CD4-positive, alpha-beta T cell (primary cell): ENCODE measurements at places on chromosomes 7 and 10.
A peak's percentile ranks its signal among the peaks of the same experiment; 100 is the strongest.

- DNase-seq = no peak
These were observed 58.0 kb downstream of the IPMK start for GRCh38 chr10:58209669-58210068.

- no peak for DNase-seq
These were observed 315.2 kb upstream of the ZNF32 start for GRCh38 chr10:43963793-43964425.

DNA sequence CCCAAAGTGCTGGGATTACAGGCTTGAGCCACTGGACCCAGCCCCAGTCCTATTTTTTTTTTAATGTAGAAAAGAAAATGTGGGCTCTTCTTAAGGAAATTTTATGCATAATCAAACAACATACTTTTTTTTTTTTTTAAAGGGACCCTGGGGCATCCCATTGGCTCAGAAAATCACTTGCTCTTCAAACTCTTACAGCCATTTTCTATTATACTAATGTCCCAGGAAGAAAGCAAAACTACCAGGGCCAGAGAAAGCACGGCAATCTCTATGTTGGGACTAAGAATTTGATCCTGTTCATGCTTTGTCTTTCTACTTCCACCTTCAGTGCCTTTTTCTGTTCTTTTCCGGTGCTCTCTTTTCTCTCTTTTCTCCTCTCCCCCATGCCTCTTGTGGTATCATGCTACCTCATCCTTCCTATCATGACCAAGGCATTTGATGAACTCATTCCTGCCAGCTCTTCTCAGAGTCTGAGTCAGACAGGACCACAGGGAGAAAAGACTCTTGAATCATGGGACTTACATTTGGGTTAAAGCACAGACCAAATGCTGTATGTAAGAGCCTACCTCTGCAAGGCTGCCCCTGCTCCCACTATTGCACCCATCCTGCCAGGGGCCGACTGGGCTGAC is 76.4 kb upstream of the CCNY start:
- DNase-seq = no peak

GRCh38 chr7:110573862-110574528 is 516.9 kb upstream of the LRRN3 start:
- no peak for DNase-seq

DNA sequence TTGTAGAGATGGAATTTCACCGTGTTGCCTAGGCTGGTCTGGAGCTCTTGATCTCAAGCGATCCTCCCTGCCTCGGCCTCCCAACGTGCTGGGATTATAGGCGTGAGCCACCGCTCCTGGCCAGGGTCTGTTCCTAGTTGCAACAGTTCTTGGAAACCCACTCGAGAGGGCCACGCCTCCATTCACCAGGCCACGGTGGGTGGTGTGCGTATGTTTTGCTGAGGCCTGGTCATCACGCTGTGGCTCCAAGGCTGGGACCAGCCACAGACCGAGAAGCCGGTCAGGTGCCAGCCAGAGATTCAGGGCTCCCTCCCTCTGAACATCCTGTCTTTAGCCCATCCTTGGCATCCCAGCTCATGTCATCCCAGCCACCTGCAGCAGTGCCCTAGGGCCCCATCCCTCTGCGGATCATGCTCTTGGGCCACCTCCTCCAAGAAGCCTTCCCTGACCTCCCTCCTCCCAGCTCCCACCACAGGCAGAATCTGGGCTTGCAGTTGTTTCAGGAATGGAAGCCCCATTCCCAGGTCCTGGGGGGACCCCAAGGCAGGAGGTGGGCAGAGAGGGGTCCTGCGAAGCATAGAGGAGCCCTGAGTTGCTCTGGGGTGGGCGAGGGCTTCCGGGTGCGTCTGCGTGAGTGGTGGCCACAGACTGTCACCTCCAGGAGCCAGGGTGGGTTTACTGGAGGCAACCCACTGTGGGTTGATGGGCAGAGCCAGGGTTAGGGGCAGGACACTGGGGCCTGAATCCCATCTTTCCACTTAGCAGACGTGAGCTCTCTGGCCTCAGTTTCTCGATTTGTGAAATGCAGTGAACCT is 5.2 kb downstream of the LAT2 start:
- DNase-seq = no peak

DNA sequence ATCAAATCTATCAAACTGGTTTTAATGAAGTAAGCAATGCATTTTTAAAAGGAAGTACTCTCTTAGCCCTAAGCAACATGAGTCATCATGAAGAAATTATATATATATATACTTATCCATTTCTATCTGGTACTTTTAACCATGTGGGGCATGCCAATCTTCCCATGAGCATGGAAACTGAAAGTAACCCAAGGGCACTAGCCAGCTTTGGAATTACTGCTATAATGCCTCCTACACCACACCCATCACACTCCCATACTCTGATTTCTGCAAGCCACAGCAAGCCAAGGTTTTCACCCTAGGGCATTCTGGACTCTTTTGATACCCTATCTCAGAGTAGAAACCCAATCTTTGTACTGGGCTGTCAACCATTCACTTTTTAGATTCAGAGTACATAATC is 204.6 kb downstream of the IMMP2L start:
- no peak for DNase-seq

- DNase-seq = no peak
These were observed 16.0 kb downstream of the NUDT5 start for GRCh38 chr10:12179606-12180170.

DNA sequence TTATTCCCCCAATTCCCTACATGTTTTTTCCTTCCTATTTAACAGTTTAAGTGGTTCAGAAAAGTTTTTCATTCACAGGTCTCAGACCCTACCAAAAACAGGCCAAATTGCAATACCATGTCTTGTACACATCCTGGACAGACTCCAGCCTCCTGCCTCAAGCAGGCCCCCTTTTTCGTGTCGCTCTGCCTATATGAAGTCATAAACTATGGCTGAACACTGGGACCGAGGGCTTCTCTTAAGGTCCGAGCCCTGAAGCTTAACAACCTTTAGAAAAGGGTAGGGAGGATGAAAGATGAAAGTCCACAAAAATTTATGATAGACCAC is 1.4 kb downstream of the FBXW4 start:
- DNase-seq = no peak

DNA sequence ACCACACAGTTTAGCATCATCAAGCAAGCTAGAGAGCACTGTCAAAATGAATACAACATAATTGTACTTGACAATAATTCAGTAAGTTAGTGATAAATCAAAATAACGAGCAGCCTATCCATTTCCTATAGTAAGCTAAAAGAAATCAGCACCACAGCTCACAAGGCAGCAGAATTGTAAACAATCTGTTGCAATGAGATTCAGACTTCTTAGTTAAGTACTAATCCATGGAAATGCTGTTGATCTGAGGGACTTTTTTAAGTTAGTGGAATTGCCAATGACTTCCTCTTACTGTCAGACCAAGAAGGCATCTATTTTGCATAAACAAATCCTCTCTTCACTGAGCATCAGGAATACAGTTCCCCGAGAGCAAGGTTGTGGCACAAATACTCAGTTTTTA is 136.6 kb upstream of the CCDC6 start:
- no peak for DNase-seq

DNA sequence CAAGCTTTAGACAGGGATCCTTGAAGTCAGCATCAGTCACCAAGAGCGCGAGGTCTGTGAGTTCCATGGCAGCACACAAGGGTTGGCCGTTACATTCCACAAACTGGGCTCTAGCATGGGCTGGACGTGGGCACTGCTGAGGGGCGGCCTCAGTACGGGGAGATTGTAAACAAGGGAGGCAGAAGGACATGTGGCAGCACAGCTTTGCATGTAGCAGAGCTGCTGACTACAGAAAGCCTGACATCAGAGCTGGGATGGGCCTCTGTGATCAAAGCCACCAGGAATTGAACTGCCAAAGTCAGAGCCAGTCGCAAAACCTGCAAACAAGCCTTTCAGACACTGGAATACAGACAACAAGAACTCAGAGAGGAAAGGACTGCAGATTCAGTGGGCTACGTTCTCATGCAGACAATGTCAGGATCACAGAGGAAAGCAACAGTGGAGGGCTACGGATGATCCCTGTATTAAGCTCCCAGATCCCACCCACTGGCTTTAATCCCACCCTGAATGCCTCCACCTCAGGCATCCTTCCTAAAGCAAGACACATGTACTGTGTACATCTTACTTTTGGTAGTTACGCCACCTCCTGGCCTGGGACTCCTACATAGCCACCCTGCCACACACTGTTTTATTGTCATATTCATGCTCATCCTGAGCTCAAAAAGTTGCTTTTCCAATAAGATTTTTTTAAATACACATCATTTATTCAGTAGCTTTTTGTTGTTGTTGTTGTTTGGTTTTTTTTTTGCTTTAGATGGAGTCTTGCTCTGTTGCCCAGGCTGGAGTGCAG is 291.1 kb upstream of the IMMP2L start:
- no peak for DNase-seq

DNA sequence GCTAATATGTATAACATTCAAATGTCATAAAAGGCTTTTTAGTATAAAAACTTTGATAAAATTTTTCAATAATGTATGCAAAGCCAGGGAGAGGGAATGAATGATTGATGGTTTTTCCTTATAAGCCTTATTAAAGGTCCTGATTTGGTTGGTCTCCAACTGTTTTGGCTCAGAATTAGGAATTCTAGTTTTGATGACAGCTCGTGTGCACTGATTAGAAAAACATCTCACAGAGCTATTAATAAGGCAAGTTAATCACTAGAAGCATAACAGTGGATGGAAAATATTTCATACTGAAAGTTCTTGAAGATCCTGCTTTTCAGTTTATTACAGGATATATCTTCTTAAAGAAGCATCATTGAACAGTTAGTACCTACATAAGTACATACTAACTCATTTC is 114.9 kb upstream of the NOBOX start:
- no peak for DNase-seq

DNA sequence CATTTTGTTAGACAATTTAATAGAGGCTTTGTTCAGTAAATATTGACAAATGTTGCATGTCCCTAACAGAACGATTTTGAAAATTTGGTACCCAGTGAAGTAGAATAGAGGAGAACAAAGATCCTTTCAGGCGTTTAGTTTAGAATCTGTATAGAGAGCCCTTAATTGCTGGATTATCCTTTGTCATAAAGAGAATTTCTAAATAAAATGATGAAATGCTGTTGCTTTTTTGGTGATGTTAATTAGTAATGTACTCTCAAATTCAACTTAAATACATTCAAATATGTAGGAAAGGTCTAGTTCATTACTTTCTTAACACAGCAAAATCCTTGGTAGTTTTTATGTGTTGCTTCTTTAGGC is 1.2 kb downstream of the LUC7L2 start:
- DNase-seq = no peak

DNA sequence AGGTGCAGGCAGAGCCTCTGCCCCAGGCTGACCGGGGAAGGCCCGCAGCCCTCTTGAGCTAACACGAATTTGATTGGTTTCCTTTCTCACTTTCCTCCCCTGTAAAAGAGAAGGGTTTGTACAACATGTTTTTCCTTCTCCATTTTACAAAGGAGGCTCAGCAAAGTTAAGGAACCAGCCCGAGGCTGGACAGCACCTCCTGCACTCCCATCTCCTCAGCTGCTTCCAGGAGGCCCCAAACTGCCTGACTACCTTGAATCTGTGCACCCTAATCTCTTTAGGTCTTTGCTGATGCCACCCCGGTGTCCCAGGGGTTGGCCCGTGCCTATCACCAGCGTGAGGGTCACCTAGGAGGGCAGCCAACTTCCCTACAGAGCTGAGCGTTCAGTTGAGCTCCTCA is 4.2 kb downstream of the ALKBH4 start:
- no peak for DNase-seq

- no peak for DNase-seq
These were observed 305.1 kb downstream of the PTPRN2 start for GRCh38 chr7:158282461-158283001.

- DNase-seq = peak; percentile 11
These were observed 31.5 kb downstream of the MBL2 start for GRCh38 chr10:52740913-52741675.

DNA sequence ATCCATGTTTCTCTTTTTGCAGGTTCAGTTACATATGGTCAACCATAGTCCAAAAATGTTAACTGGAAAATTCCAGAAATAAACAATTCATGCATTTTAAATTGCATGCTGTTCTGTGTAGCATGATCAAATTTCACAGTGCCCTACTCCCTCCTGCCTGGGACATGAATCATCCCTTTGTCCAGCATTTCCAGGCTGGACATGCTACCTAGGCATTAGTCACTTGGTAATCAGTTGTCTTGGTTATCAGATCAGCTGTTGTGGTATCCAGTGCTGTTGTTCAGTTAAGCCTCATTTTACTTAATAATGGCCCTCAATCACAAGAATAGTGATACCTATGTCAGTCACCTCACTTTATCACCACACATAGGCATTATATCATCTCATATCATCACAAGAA is 7.3 kb upstream of the PNLIP start:
- DNase-seq = no peak

DNA sequence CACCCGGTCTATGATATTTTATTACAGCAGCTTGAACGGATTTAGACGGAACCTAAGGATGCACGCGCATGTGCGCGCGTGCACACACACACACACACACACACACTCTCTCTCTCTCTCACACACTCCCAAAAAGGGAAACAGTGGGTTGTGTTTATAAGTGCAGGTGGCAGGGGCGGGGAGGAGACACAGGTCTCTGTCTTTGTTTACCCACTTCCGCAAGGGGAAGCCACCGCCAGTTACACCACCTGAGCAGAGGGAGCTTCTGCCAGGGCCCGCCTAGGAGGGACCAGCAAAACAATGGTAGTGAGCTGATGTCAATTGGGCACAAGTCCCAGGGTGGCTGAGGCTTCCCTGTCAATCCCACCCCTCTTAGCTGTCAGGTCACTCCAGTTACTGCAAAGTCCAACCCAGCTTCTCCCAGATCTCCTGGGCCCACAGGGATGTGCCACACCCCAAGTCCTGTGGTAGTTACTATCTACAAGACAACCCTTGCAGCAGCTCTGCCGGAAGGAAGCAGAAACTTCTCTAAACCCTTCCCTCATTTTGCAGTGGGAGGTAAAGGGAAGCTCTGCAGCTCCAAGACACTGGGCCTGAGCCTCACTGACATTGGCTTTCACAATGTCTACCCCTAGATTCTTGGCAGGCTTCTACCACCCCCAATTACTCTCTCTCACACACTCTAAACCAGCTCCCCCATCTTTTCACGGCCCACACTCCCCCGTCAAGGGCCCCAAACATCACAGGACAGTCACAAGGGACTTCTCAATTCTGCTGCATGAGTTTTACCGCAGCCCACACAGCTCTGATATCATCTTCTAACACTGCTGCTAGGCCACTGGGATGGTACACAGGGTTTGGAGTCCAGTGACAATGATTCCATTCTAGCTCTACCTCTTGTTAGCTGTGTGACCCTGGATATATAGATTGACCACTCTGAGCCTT is 17.6 kb downstream of the ANXA11 start:
- DNase-seq = peak; percentile 84

DNA sequence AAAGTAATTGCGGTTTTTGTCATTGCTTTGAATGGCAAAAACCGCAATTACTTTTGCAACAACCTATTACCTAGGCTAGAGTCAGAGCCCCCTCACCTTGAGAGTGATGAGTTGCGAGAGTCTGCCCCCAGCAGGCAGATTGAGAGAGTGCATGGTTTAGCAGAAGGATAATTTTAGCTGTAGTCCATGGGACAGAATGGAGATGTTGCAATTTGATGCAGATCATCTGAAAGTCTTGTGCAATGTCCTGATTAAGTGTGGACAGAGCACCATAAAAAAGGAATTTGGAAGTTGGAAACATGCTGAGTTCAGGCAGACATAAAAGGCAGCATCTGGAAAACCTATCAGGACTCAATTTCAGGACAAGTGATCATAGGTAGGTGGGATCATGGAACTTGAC is 48.7 kb downstream of the GPR141 start:
- DNase-seq = no peak
